ENCODE measurements at places on chromosomes 5 and 9.

DNA sequence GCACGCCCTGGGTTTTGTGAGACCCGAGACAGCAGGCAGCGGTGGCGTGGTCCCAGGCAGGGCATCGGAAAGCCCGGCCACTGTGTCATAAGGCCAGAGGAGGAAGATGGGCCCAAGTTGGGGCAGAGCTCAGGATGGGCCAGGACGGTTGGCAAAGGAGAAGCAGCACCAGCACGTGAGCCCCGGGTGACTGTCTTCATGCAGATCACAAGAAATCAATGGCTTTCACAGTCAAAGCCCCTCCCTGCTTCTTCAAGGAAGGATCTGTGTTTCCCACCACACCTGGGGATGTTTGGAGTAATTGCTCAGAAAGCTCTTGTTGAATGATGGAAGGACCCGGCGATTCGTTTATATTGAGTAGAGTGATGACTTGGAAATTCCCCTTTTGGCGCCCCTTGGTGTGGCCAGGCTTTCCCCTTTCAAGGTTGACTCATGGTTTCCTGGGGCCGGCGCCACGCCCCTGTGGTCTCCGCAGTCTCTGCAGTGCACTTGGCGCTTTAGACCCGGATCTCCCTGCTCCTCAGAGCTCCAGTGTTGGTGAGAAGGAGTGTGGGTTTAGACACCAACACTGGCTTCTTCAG is 52.1 kb downstream of the IL31RA start:
- no peak for DNase-seq

DNA sequence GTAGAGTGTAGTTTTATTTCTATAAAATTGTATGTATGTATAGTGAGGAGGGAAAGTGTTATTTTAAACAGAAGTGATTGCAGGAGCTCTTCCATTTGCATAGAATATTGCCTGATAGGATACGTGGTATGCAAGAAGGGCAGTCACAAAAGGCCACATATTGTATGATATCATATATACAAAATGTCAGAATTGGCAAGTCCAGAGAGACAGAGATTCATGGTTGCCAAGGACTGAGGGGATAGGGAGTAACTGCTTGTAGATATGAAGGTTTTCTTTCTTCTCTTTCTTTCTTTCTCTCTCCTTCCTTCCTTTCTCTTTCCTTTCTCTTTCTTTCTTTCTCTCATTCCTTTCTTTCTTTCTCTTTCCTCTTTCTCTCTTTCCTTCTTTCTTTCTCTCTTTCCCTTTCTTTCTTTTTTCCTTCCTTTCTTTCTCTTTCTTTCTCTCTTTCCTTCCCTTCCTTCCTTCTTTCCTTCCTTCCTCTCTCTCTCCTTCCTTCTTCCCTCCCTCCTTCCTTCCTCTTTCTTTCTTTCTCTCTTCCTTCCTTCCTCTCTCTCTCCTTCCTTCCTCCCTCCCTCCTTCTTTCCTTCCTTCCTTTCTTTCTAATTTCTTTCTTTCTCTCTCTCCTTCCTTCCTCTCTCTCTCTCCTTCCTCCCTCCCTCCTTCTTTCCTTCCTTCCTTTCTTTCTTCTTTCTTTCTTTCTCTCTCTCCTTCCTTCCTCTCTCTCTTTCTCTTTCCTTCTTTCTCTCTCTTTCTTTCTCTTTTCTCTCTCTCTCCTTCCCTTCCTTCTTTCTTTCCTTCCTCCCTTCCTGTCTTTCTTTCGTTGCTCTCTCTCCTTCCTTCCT is 24.5 kb upstream of the WDR38 start:
- DNase-seq = no peak

DNA sequence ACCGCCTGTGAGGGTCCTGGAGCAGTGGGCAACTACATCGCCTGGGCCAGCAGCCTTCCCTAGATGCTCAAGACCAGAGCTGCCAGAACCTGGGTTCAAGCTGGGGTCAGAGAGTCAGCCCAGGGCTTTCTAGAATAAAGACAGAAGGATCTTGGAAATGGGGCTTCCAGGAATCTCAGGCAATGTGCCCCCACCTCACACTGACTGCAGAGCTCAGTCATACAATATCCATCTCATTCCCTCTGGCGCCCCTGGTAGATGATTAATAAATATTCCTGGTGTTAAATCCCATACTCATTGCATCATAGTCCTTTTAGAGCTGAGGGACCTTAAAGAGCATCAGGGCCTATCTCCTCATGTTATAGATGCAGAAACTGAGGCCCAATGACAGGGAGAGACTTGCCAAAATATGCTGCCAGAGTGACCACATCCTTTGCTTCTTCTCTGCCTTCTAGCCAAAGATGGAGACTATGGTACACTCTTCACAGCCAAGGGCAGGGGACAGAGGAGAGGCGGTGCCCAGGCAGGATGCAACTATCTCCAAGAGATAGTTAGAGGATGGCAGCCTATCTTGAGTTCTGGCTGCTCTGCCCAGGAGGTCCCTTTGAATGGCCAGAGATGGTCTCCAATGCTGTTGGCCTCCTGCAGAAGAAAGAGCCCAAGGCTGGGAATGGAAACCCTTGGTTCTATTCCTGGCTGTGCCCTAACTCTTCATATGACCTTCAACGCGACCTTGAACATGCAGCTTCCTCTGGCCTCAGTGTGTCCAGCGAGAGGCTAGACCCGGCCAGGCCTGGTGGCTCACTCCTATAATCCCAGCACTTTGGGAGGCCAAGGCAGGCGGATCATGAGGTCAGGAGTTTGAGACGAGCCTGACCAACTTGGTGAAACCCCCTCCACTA is 36.2 kb upstream of the IL17B start:
- DNase-seq = no peak

DNA sequence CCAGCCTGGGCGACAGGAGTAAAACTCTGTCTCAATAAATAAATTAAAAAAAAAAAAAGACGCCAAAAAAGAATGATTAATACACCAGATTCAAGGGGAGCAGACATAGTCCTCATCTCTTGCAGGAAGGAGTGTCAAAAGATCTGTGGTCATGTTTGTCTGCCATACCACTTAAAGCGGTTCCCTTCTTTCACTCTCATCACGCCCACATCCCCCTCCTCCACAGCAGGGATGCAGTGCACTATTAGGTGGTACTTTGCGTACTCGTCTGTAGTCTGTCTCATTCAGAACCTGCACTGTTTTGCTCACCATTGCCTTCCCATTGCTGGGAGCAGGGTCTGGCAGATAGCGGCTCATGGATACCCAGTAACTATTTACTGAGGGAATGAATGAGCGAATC is 11.2 kb downstream of the CDHR2 start:
- DNase-seq = no peak

- DNase-seq = no peak
Observed at GRCh38 chr9:97153967-97154366, 115.0 kb upstream of the CTSV start.

GRCh38 chr5:34548086-34548403 is 108.1 kb upstream of the RAI14 start:
- DNase-seq = no peak

DNA sequence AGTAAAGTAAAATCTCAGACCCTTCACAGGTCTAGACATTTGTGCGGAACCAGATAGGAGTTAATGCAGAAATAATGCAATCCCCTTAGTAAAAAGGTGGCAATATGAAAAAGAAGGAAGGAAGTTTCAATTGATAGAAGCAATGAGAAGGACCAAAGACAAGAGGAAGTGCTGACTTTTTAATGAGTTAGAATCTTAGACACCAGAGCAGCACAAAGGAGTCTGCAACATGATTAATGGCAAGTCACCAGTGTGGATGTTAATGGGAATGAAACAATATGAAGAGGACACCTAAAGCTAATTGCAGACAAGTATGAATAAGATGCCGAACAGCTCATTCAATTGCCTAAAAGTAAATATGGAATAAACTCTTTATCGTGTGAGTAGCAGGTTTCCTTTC is 50.9 kb downstream of the MEGF9 start:
- no peak for DNase-seq

- DNase-seq = no peak
Observed at GRCh38 chr5:122091936-122092600, 14.0 kb upstream of the LOX start.

GRCh38 chr5:43685252-43685950 is 82.4 kb downstream of the NNT start:
- DNase-seq = no peak

DNA sequence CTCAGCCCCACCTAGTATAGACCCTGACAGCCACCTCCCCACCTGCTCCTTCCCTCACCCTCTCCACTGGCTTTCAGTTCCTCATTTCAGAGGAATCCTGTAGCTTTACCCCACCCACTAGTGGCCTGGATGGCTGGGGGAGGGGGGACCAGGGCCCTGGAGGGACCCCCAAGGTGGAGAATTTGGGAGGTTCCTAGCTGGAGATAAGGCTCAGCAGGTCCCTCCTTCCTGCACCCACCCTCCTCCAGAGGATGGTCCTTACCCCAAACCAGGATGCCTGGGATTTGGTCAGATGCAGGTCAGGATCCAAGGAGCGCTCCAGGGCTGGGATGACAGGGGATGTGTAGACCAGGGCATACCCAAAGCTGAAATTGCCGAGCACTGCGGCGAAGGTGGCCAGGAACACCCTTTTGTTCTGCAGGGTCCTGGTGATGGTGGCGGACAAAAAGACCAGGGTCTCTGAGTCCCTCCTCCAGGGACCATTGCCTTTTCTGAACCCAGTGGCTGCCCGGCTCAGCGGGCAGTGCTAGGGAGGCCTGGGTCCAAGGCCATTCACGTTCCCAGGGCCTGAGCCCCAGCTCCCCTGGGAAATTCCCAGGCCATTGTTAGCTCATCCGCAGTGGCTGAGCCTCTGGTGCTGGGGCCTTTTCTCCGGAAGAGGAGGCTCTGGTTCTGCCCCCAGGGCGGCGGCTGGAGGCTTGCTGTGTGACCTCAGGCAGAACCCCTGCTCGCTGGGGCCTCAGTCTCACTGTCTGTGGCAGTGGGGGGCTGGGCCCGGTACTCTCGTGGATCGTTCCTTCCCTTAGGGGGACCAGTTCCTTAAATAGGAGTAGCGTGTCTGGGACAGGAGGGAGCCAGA is 678 bp downstream of the SLC2A6 start:
- DNase-seq = peak; percentile 45

DNA sequence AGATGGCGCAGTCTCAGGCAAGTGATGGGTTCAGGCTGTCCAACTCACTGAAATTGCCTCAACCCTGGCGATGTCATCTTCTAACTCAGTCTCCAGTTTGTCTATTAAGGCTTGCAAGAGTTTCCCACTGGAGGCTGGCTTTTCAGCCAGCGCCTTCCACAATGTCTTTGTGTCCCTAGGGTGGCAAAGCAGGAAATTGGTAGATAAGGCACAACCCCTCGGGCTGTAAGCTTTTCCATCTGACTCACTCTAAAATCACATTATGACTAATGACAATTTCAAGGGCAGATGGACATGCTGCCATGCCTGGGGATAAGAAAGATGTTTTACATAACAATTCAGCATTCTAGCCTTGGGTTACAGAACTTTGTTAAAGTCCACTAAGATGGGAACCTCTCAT is 61.9 kb downstream of the MROH2B start:
- DNase-seq = no peak

DNA sequence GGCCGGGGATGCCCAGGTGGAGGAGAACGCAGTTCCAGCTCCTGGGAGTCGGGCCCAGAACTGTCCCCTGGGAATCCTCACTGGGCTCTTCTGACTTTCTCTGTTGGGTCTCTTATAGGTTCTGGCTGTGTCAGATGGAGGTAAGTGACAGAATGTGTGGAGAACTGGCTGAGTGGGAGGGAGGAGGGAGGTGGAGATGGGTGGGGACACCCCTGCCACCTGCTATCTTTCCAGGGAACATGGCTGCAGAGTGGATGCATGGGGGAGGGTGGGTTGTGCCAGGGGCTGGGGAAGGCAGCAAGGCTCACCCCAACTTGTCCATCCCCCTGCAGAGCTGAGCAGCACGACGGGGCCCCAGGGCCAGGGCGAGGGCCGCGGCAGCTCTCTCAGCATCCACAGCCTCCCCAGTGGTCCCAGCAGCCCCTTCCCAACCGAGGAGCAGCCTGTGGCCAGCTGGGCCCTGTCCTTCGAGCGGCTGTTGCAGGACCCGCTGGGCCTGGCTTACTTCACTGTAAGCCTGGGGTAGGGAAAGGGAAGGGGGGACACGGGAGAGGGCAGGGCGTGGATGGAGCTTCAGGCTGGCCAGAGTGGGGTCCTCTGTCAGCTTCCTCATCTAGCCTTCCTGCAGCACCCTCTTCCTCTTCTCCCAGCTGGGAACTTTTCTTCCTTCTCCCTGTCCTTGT is 8.3 kb downstream of the RGS14 start:
- no peak for DNase-seq

DNA sequence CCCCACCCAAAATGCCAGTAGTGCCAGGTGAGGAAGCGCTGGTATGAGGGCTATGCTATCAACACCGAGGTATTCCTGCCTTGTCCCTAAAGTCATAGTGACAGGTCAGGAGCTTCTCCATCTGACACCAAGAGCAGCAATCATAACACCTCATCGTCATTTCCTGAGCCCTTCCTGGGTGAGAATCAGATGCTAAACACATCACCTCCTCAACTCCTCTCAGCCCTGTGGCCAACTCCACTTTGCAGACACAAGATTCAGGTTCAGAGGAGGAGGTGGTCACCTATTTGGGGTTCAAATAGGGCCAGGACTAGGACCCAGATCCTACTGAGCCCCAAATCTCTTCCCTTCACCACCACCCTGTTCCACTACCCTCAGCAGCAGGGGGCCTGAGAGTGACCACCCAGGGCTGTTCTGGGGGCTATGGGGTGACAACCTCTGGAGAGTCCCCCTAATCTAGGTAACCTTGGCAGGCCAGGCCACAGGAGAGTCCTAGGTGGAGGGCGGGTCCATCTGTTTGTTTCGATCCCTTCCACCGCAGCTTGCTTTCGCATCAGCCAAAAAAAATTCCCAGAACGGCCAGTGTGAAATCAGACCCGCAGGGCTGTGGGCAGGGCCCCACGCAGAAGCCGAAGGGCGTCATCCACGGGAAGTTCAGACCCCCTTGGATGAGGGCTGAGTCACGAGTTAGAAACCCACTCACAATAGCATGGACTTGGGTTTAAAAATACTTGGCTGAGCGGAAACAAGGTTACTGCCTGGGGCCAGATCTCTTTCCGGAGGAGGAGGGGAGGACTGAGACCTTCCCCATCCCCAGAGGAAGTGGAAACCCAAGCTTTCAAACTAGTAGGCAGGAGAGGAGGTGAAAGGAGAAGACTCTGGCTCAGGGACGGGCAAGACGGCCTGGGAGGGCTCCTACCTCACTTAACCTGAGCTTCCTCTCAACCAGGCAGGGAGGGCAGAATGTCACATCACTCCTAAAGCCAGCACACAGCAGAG is 8.7 kb downstream of the STK10 start:
- no peak for DNase-seq

- no peak for DNase-seq
Observed at GRCh38 chr5:42612750-42613366, 143.8 kb upstream of the CCDC152 start.

DNA sequence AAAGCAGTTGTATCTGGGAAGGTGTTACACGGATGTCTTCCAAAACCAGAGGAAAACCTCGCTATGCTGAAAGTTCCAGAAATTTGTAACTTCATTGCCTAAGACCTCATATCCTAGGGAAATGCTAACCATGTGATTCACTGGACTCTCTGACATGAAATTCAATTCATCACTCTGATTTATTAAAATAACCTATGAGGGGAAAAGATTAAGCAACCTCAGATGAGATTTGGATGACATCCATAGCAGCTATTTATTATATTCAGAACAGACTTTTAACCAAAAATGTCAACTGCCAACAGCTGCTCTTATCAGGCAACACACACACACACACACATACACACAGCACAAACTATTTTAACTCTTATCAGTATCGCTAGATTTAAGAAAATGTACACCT is 1006.4 kb upstream of the CTNND2 start:
- DNase-seq = no peak
